ENCODE measurements at places on chromosomes 1 and 21.

- DNase-seq, result no peak
These were observed 142.4 kb downstream of the CAMTA1 start for GRCh38 chr1:6927626-6928025.

DNA sequence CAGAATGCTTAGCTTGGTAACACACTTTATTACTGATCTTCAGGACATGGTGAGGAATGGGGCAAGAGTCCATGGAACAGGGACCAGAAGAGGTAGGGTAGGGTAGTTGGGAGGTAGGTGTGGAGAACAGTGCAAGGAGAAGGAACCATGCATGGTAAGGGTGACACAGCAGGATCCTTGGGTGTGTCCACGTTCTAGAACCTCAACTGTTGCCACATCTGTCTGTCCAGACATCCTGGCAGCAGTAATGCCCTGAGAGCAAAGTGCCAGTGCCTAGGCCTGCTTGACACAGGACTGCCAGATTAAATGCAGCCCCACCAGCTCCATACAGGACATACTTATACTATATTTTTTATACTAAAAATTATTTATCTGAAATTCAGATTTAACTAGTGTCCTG is 13.9 kb downstream of the DMAP1 start:
- no peak for DNase-seq

- DNase-seq, result no peak
These were observed 21.2 kb downstream of the AGRN start for GRCh38 chr1:1041092-1041523.

DNA sequence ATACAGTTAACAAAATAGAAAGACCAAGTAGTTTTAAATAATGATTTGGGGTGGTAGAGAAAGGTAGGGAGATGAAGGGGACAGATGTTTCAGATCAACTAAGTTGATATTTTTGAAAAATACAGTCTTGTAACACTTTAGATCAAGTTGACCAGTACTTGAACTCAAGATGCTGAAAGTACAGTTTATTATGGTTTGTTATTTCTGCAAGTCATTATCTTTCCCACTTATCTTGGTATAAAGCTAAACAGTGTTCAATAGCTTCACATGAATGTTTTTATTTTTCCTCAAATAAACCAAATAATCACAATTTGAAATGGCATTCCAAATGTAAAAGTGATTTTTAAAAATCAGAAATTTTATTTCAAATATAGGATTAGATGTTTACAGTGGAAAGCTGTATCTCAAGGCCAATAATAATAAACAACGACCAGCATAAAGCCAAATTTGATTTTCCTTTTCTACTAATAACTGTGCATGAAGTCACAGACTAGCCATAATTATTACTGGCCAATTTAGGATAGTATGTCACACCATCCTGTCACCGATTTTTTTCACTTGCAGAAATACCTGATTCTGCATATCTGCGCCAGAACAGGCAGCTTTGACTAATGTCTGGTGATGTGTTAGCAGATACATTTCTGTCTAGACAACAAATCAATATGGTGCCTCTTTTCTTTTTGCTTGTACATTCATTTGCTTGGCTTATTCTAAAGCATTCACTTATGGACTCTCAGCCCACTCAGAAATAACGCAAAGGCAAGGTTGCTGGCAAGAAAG is 320.2 kb downstream of the TM2D1 start:
- DNase-seq, result no peak

- no peak for DNase-seq
These were observed 20.2 kb downstream of the DESI2 start for GRCh38 chr1:244672946-244673682.

DNA sequence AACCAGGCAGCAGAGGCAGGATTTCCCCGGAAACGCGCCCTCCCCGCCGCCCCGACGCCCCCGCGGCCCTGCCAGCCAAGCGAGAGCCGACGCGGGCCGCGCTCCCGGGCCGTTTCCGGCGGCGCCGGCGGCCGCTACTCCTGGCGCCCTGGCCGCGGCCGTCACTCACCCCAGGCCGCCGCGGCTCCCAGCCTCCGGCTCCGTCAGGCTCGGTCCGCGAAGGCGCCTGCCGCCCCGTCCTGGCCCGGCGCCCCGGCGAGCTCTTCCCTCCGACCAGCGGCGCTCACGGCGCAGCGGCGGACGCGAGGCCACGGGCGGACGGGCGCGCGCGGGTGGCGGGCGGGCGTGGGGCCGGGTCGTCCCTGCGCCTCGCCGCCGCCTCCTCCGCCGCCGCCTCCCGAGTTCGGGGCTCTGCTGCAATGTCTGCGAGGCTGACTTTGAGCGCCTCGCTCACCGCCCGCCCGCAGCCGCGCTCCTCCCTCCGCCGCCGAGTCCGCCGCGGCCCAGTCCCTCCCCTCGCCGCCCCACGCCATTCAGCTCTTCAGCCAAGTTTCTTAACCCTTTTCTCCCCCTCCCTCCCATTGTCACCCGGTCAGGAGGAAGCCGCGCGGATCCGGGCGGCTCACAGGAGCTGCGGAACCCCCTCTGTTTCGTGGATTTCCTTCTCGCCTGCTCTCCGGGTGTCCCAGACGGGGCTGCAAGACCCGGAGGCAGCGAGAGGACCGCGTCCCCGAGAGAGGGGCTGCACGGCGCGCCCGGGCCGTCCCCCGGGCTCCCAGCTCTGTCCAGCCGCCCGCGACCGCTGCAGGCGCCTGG is at the start of gene NRIP1:
Gene NRIP1 (minus strand): TSS at position 425 of the 816 bp plus-strand sequence. CDS start 96,808 bp downstream, outside the sequence.
- no peak for DNase-seq

DNA sequence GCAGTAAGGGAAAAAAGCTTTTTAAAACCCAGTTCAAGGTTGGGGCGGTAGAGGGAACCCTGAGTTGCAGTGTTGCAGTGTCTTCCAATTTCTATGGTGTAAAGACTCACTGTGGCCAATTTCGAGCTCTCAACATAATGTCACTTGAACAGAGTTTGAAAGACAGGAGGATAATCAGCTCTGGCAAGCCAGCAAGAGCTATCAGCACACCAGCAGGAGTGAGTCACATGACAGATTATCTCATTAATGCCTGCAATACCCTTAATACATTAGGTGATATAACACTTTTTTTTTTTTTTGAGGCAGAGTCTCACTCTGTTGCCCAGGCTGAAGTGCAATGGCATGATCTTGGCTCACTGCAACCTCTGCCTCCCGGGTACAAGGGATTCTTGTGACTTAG is 22.8 kb downstream of the SLC9C2 start:
- DNase-seq, result no peak

- no peak for DNase-seq
These were observed 90.1 kb downstream of the PKN2 start for GRCh38 chr1:88774151-88774556.
